ENCODE measurements at places on chromosomes 7 and 10.

GRCh38 chr7:11615174-11615573 is 216.8 kb downstream of the THSD7A start:
- no peak for DNase-seq

DNA sequence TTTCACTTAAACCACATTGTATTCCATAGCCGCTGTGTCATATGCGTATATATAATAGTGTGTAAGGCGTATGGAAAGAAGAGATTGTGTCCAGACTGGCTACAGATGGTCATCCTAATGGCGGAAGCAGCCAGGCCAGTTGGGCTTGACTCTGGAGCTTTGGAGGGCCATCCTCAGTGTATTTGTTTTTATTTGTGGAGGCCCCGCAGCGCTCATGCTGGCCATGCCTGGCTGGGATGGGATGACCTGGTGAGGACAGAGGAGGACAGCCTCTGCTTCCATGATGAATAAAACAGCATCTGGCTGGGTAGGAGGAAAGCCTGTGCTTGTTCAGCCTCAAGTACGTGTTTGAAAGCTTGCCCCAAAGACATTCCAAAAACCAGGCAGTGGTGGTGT is 220.3 kb downstream of the EBF3 start:
- no peak for DNase-seq

DNA sequence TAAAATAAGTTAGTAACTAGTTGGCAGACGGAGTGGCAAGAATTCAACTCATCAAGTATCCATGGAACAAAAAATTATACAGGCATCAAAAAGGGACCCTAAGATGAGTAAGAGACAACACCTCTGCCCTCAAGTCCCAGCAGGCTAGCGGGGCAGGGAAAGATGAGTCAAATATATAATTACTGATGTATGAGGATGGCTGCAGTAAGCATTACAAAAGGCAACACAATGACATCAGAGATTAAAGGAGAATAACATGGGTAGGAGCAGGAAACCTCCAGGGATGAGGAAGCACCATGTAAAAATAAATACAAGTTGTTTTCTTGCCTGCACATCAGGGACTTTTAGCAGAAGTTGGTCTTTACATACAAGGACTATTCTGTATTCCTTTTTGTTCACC is 49.4 kb downstream of the SCRN1 start:
- DNase-seq = no peak

DNA sequence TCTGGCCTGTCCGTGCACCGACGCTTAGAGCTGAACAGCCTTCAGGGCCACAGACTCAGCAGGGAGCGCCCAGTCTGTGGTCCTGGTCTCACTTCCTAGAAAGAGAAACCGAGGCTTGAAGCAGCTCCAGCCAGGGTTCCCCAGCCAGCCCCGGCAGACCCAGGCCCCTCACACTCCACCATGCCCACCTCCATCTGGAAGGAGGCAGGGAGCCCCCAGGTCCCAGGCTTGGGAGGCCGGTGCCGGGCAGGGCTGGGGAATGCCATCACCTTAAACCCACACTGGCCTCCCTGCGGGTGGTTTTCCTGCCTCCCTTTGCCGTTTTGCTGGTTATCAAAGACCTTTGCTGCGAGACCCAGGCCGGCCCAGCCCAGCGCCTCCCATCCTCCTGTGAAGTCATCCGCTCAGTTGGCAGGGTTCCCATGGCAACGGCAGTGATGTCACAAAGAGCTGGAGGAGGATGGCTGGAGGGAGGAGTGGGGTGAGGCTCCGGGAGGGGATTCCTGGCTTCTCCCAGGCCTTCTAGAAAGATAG is 24.0 kb downstream of the ELFN1 start:
- no peak for DNase-seq

DNA sequence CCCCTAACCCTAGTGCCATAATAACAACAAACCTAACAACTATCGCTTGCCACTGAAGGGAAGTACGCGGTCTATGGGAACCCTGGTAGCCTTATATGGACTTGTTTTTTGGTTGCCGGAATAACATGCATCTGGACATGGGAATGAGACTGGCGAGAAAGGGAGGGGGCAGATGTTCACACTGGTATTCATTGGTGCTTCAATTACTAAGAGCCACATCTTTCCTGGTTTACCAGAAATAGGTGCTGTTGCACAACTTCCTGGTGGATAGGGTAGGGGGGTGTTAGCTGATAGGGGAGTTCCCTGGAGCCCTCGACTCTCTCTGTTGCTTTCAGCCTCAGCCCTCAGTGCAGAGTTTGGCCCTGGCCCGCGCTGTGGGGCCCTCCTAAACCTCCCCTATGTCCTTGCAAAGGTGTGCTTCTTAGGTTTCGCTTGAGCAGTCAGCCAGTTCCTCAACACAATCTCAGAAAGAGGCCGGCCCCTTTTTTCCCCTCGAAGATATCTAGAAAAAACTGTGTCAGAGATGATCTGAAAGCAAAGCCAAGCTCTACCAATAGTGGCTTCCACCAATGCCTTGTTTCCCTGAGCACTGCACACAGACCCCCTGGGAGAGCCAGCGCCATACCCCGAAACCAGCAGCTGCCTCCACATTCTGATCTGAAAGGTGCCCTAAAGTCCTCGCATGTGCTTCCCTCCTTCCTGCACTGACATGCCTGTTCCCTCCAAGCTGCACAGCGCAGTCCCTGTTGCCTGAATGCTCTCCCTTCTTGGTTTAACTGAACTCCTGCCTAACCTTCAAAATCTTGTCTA is 13.5 kb downstream of the TBXAS1 start:
- no peak for DNase-seq

GRCh38 chr7:96238474-96238873 is 83.4 kb downstream of the SLC25A13 start:
- no peak for DNase-seq

DNA sequence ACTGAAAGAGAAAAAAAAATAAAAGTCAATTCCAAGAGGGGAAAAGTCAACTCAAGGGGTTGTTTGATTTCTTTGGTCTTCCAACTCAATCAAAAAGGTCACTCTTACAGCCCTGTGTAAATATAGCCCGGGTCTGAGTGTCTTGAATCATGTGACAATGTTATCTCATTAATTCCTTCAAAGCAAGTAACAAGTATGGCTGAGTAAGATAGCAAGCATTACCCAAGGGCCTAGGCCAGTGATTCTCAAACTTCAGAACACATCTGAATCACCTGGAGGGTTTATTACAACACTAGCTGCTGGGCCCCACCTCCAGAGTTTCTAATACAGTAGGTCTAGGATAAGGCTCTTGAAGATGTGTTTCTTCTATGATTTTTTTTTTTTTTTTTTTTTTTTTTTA is 125.0 kb downstream of the PRLHR start:
- no peak for DNase-seq

DNA sequence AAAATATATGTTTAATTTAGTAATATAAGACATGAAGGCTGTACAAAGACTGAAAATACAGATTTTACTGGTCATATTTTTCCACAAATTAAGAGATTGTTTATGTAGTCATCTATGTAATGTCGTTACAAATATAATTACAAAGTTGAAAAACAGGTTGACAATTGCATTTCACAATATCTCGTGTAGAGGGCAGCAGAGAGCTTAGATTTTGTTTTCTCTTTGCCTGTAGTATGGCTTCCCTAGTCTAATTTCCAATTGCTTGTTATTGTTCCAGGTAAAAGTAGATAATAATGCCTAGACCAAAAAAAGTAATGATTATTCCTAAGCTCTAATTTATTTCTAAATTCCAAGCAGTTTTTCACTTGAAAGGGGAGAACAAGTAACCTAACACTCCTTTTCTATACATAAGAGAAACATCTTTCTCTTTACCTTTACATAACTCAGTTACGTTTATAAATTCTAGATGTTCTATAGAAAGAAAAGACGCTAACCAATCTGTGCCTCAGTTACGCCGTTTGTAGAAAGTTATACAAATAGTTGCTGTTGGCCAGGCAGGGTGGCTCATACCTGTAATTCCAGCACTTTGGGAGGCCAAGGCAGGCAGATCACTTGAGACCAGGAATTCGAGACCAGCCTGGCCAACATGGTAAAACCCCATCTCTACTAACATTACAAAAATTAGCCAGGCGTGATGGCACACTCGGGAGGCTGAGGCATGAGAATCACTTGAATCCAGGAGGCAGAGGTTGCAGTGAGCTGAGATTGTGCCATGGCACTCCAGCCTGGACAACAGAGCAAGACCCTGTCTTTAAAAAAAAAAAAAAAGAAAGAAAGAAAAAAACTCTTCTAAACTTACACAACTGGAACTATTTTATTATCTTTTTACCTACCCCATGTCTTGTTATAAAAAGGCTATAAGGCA is 30.0 kb downstream of the NET1 start:
- DNase-seq = peak; percentile 37

- no peak for DNase-seq
Measured at GRCh38 chr7:146414373-146414772, 297.8 kb downstream of the CNTNAP2 start.

GRCh38 chr7:1022801-1023465 is 21.4 kb upstream of the GPR146 start:
- DNase-seq = no peak

DNA sequence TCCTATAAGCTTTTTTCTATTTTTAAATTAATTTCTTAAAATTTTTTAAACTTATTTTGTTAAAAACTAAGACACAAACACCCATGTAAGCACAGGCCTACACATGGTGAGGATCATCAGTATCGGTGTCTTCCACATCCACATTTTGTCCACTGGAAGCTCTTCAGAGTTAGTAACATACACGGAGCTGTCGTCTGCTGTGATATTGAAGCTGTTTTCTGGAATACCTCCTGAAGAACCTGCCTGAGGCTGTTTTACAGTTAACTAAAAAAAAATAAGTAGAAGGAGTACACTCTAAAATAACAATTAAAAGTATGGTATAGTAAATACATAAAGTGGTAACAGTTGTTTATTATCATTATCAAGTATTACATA is 17.7 kb downstream of the KLLN start:
- DNase-seq = no peak

- peak; percentile 53 for DNase-seq
Measured at GRCh38 chr7:74525881-74526280, 72.2 kb downstream of the GTF2IRD1 start.

DNA sequence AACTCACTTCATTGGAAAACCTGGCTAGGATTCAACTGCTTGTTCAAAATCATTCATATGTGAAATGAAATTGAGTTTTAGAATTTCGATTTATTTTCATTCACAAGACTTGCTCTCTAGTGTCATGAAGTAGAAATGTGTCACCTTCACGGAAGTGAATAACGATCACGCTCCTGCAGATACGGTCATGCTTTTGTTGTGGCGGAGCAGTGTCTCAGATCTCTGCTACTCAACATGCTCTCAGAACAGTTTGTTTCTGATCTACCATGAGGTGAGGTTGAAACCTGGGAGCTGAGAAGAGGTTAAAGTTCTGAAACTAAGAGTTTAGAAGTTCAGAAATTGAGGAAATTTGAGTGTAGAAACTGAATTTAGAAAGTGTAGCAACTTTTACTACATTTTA is 13.8 kb upstream of the PITRM1 start:
- no peak for DNase-seq

DNA sequence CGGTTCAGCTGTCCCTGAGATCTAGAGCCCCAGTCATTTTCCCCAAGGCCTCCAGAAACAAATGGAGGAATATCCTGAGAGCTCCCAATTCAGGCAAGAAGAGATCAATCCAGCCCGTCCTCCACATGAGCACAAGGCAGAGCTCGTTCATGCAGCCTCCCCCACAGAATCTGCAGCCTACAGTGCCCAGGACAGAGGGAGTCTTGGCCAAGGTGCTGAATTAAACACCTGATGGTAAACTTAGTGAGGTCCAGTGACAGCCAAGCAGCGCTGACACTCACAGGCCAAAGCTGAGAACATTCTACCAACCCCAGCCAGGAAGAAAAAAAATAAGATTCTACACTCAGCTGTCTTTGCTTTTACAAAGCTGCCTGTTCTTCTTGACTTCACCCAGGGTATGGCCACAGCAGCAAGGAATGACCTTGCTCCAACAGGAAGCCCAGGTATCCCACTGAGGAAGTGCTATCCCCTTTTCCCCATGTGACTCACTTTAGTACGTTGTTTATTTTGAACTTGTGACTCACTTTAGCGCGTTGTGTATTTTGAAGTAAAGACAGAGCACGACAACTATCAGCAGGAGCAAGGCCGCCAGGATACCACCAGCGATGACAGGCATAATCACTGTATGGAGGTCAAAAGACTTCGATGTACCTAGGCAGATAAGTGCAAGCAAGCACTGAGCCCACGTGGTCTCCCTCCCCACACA is 4.4 kb upstream of the CUZD1 start:
- no peak for DNase-seq

DNA sequence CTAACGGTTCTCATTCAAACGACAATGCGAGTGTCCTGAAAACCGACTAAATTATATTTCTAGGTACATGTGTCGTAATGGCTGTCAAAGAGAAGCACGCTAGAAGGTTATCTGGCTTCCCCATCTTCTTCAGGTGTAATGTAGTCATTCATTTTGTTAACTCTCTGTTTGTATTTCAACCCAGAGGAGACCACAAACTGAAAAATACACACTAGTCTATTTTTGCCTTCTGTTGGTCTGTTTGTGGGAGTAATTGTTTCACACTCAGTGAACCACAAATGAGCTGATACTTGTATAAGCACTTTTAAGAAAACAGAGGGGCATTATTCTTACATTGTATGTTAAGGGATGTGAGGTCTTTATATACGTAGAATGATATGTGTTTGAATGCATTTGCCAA is 305.9 kb downstream of the GATA3 start:
- no peak for DNase-seq

DNA sequence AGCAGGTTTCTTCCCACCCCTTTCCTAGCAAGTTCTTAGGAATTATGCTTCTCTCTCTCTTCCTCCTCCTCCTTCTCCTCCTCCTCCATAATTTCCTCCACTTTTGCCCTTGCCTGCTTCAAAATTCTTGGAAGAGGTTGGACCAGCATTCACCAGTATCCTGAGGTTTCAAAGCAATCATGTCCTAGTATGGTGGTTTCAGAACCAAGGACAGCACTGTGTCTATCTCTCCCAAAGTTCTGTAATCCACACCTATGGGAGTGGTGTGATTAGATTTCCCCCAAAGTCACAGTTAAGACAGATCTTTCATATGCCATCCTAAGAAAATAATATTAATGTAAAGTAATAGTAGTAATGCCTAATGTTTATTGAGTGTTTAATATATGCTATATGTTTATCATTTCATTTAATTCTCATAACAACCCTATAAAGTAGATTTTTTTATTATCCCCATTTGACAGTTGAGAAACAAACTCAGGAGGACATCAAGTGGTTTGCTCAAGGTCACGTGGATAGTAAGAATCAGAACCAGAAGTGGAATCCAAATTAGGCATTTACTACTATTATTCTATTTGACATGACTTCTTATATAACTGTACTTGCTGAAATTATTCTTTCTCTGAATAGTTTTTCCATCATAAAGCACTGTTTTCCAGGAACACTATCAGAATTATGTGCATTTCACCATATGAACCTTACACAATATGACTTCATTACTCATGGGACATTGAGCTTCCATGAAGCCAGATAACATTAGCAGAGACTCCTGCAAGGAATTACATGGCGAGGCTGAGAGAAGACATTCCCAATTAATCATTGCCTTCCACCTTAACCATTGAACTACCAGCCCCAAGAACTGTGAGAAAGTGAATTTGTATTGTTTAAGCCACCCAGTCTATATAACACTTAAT is 91.4 kb downstream of the IPMK start:
- DNase-seq = peak; percentile 73

Data from T47D (cell line).